Nucleus accumbens (tissue), 56 donors: ENCODE measurements at places on chromosomes 13 and 19.

- no peak for DNase-seq
Observed at GRCh38 chr13:109859216-109859835, 72.9 kb upstream of the IRS2 start.

DNA sequence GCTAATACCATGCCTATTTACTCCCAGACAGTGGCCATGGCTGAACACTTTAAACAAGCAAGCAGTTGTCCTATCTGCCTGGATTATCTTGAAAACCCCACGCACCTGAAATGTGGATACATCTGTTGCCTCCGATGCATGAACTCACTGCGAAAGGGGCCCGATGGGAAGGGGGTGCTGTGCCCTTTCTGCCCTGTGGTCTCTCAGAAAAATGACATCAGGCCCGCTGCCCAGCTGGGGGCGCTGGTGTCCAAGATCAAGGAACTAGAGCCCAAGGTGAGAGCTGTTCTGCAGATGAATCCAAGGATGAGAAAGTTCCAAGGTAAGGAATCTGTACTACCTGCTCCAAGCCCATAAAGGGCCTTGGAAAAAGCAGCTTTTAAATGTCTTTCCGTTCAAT lies 8.6 kb downstream of the RFPL4AL1 start:
- DNase-seq, result no peak

DNA sequence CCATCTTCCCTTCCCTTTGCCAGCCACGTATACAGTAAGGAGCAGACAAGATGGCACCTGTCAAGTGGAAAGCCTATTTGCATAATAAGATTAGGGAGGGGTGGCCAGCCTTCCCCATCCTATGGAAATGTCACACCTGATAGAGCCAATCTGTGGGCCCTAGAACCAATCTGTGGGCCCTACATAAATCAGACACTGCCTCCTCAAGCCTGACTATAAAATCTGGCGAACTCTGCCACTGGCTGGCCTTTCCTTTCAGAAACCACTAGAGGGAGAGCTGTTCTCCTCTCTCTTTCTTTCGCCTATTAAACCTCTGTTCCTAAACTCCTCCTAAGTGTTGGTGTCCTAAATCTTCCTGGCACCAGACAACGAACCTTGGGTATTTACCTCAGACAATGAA lies 231.5 kb upstream of the KLHL1 start:
- no peak for DNase-seq

GRCh38 chr13:46386392-46387063 lies 524 bp downstream of the RUBCNL start:
- DNase-seq, result no peak

DNA sequence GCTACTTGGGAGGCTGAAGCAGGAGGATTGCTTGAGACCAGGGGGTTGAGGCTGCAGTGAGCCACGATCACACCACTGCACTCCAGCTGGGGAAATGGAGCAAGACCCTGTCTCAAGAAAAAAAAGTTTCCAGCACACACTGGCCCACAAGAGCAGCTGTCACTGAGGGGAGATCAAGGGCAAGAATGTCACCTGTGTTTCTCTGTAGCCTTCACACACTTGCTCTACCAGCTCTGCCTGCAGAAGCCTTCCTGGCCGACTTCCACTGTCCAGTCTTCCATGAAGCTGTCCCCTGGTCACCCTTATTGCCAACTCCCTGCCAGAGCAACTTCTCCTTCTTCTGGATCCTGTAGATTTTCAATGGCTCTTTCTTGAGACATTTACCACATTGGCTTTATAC lies 158.0 kb downstream of the KCTD15 start:
- no peak for DNase-seq

GRCh38 chr19:35476149-35476548 lies 14.1 kb downstream of the KRTDAP start:
- DNase-seq, result no peak

- DNase-seq, result no peak
Observed at GRCh38 chr19:1131718-1132551, 28.1 kb downstream of the GPX4 start.

GRCh38 chr13:75357576-75358289 lies 124.2 kb downstream of the TBC1D4 start:
- DNase-seq, result no peak

- no peak for DNase-seq
Observed at GRCh38 chr13:43003010-43003409, 11.0 kb upstream of the EPSTI1 start.

GRCh38 chr13:101698400-101698799 lies 245.9 kb downstream of the ITGBL1 start:
- DNase-seq, result no peak

GRCh38 chr13:97296740-97297139 lies 74.6 kb downstream of the MBNL2 start:
- no peak for DNase-seq

DNA sequence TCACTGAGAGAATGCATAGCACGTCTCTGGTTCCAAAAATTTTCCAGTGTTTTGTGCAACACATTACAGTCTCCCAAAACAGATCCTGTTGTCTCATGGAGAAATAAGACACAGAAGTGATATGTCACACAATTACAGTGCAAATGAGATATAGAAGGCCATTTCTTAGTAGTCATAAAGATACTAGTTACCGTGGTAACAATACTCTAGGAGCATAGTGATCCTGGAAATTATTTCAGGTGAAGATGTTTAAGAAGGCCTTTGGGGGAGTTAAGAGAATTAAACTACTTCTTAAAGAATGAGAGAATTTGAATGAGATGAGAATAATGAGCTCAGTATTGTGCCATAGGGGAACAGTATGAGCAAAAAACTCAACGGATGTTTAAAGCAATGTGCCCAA lies 628.0 kb upstream of the MIR17HG start:
- no peak for DNase-seq

GRCh38 chr19:29549105-29550070 lies 23.6 kb downstream of the VSTM2B start:
- no peak for DNase-seq

- DNase-seq, result no peak
Observed at GRCh38 chr19:46886546-46887239, 25.9 kb downstream of the ARHGAP35 start.

DNA sequence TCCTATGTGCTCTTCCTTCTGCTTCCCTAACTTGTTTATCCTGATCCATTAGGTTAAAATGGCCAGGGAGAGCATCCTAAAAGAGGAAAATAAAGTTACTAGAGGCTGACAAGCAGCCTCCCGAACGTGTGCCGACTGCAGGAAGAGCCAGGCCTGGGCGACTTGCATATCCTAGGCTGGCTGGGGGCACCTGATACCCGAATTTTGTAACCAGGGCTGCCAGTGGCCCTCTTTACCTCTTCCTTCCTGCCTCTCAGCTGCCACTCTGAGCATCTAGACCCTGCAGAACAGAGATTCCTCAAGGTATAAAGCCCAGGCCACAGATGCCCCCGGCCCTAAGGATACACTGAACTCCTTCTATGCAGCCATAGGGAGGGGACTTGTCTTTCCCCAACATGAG lies 48.5 kb upstream of the KATNAL1 start:
- no peak for DNase-seq

DNA sequence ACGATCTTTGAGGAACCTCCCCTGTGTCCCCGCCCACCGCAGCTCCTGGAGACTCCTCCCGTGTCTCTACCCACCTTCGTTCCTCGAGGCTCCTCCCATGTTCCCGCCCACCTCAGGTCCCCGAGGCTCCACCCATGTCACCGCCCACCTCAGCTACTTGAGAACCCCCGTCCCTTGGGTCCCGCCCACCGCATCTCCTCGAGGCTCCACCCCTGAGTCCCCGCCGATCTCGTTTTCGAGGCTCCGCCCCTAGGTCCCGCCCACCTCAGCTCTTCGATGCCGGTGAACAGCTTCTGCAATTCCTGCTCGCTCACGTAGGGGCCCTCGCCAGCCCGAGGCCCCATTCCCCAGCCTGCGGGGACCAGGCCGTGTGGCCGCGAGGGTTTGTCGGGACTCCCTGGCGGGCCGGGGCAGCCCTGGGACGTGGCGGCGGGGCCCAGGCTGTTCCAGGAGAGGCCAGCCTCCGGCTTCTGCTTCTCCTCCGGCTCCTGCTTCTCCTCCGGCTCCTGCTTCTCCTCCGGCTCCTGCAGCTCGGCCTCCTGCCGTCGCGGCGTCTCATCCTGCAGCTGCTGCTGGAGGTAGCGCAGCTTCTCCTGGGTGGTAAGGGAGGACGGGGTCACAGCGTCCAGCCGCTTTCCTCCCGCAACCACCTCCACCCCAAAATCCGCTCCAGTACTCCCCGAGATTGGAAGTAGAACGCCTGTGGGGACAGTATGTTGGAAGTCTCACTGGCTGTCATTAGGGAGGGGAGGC lies 16.7 kb downstream of the TSKS start:
- no peak for DNase-seq
